Nucleus accumbens (tissue), 56 donors: ENCODE measurements at places on chromosomes 16 and 17.

DNA sequence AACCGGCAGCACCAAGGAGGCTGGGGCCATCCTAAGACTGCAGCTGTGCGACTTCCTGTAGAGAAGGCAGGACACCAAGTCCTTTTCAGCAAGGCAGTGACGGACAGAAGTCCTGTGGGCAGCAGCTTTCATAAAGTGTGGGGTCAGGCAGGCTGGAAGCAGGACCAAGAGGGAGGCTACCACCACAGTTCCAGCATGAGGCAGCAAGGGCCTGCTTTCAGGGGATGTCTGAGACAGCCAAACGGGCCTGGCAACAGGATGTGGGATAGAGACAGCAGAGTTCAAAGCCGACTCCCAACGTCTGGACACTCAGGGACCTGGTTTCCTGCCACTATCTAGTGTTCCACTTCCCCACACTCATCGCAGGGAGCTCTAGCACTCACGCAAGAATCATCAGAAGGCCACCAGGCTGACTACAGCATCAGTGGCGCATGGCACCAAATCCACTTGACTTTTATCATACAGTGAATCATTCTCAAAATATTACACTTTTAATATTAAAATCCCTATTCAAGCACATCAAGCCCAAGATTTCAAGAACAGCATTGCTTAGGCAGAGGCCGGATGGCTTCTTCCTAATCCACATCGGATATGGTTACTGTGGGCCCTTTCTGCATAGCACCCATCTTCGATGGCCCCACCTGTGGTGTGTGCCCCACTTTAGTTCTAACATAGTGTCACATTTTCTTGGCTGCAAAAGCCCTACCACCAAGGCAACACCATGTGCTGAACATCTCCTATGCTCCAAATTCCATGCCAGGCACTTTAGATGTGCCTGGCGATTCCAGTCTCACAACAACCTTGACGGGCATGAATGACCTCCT, 5.2 kb downstream of the USP7 start:
- no peak for DNase-seq

DNA sequence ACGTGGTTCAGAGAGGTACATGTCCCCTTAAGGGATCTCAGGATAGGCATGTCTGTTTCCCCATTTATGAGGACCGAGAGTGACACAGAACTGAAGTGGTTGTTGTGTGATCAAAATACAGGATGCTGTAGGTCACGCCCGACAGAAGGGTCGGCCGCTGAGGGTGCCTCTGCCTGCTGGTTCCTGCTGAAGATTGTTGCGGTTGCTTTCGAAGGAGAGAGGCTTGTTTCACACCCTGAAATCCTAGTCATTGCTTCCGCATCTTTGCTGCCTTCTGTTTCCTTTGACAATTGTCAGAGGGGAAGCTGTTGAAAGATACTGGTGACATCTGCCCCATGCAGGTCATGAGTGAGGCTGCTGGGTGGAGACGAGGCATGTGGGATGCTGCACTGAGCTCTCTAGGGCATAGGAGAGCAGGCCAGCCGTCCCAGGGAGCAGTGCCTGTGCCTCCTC, 3.8 kb upstream of the NAT9 start:
- DNase-seq = peak; percentile 17

DNA sequence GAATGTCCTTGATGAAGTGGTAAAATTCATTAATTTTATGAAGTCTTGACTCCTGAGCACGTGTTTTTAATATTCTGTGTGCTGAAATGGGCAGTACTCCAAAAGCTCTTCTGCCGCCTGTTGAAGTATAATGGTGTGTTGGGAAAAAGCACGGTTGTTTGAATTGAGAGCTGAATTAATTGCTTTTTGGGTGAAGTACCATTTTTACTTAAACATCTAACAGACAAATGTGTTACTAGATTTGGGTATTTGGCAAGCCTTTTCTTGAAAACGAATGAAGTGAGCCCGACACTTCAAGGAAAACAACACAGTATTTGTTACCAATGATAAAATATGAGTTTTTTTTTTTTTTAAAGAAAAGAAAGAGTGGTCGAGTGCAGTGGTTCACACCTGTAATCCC, 22.5 kb downstream of the WWP2 start:
- DNase-seq = no peak

- DNase-seq = no peak
Measured at GRCh38 chr17:63675607-63676546, 24.0 kb downstream of the LIMD2 start.

- peak; percentile 37 for DNase-seq
Measured at GRCh38 chr17:50681263-50682200, 26.2 kb downstream of the ANKRD40 start.

GRCh38 chr16:81808933-81809480, 29.9 kb downstream of the PLCG2 start:
- no peak for DNase-seq

DNA sequence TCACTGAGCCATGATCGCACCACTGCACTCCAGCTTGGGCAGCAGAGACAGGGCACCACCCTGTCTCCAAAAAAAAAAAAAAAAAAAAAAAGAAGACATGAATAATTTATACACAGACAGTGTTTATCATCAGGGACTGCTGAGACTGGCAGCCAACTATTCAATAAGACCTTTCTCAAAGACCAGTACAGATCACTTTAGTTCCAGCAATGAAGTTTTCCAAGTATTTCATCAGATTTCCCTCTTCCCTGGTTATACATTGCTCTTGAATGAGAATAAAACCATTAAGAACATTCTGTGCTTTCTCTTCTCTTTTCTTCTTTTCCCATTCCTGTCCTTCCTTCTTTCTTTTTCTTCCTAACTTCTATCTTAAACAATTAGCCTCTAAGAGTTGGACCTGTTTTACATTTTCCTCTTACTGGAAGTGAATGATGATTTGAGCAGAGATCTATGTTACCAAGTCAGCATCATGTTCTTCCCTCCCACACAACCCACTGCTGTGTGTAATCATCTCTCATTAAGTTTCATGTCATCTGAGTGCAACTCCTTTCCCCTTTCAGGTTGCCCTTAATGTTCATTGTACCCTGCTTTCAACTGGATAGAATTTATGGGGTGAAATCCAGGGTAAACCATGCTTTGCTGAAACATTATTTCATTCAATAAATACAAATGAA, 35.9 kb upstream of the SMIM36 start:
- no peak for DNase-seq

DNA sequence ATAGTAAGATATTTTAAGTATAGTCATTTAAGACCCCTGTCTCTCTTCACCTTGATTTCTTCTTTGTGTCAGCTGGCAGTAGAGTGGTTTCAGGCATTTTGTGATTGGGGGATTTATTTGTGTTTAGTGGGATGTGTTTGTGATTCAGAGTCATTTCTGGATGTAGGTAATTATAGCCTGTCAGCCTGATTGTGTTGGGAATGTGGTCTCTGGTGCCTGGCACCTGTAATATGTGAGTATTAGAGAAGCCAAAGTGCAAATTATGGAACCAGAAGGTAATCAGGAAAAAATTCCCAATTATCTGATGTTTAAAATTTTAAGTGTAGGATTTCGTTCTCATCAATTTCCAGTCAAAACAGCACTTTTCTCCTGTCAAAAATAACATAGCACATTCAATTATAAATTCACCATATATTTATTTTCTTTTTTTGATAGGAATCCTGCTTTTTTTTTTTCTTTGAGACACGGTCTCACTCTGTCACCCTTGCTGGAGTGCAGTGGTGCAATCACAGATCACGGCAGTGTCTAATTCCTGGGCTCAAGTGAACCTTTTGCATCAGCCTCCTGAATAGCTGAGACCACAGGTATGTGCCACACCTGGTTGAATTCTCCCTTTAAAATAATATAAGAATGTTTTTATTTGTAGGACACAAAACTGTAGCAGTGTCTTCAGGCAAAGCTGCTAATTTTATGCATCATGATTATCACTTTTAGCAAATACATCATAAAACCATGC, 42.7 kb downstream of the ATF7IP2 start:
- DNase-seq = no peak

GRCh38 chr16:30773826-30774225, 11.7 kb downstream of the RNF40 start:
- no peak for DNase-seq

DNA sequence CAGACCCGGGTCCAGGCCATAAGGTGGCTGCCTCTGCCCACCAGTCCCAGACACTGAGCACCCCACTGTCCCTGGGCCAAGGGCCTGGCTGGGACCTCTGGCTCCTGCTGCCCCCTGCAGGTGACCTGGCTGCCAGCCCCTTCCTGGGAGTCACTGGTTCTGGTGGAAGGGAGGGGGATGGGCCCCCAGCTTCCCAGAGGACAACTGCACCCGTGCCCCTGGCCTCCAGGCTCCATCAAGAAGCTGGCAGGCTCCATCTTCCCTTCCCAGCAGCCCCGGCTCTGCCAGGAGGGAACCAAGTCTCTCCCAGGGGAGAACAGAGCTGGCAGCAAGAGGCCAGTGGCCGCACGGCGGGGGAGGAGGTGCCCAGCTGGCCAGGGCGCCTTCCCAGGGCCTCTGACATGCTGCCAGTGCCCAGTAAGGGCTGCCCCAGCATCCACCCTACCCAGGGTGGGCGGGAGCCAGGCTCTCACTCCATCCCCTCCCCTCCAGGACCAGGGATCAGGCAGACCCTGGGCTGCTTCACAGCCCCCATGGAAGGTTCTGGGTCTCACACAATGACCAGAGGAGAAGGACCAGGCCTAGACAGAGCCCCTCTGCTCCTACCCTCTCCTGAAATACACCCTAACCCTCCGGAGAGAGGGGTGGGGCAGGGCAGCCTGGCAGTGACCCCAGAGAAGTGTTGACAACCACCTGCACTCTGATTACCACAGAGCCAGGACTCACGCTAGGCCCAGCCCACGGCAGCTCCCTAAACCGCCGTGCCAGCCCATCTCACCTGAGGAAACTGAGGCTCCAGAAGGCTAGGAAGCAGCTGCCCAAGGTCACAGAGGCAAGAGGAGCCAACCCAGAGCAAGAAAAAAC, 3.6 kb downstream of the CLUH start:
- DNase-seq = peak; percentile 51

- DNase-seq = no peak
Measured at GRCh38 chr16:83899272-83899897, 470 bp downstream of the MLYCD start.

DNA sequence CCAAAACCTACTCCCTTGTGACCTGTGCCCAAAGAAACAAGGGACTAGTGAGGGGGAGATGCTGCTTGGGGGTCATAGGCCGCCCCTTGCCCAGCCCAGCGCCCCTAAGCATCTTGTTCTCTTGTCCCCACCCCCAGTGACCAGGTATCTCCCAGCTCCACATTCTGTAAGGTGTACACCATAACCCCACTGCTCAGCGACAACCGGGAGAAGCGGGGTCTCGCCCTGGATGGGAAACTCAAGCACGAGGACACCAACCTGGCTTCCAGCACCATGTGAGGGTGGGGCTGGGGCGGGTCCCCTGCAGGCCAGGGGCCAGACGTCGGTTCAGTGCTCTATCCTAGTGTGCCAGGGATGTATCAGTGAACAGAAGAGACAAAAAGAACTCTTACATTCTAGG, 8.7 kb downstream of the ARRB2 start:
- no peak for DNase-seq

- DNase-seq = no peak
Measured at GRCh38 chr16:70665806-70666735, 19.7 kb downstream of the IL34 start.

DNA sequence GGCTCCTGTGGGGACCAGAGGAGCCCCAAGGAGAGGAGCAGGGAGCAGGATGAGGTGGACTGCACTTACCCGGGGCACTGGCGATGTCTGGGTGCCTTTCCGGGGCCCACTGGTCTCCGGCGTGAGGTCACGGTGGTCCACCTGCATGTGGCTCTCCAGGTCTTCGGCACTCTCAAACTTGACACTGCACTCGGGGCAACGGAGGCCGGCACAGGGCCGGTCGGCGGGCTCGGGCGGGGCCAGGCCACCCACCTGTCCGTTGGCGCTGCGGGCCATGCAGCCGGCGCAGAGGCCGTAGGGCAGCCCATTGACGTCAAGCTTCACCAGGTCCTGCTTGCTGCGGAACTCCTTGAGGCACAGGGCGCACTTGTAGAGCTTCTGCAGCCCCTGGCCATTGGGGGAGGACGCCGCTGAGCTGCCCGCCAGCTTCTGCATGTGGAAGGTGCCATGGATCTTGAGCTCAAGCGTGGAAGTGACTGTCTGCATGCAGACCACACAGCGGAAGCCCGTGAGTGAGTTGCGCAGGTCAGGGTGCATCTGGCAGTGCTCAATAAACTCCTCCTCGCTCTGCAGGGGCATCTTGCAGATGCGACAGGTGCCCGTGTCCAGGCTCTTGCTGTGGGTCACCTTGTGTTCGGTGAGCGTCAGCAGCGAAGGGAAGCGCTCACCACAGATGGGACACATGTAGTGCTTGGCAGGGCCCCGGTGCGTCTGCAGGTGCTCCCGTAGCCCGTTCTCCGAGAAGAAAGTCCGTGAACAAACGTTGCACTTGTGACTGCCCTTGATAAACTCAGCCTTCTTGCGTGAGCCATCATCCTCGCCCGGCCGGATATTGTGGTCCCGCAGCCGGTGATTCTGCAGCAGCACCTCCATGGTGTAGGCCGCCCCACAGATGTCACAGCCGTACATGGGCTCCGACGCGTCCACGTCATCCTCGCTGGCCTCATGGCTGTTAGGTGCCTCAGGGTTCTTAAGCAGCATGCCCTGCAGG, 220.0 kb downstream of the ZNF423 start:
- DNase-seq = no peak

DNA sequence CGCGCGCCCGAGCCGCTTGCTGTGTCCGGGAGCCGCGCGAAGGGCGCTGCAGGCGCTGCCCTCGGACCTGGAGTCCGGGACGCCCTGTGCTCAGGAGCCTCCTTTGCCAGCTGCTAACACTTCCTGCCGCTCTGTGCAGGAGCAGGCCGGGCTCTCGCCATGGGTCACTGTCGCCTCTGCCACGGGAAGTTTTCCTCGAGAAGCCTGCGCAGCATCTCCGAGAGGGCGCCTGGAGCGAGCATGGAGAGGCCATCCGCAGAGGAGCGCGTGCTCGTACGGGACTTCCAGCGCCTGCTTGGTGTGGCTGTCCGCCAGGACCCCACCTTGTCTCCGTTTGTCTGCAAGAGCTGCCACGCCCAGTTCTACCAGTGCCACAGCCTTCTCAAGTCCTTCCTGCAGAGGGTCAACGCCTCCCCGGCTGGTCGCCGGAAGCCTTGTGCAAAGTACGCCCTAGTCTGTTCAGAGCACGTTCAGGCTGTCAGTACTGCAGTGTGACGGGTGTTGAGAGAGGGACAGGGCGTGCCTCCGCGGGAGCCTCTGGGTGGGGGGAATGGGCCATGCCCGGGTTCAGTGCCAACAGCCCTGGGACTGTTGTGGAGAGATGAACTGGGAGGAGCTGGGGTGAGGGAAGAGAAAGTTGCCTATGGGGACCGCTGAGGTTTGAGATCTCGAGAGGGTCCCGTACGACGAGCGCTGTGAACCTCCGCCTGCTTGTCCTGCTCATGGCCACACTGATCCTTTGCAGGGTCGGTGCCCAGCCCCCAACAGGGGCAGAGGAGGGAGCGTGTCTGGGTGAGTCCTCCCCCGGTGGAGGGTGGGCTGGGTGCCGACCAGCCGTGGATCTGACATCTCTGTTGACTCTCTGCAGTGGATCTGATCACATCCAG, 1.3 kb downstream of the ZNF276 start:
- DNase-seq = peak; percentile 38

GRCh38 chr16:31002862-31003341, 7.5 kb downstream of the STX1B start:
- DNase-seq = no peak

- DNase-seq = no peak
Measured at GRCh38 chr16:86089991-86090390, 191.0 kb downstream of the IRF8 start.
